ENCODE measurements at places on chromosomes 1 and 21.

DNA sequence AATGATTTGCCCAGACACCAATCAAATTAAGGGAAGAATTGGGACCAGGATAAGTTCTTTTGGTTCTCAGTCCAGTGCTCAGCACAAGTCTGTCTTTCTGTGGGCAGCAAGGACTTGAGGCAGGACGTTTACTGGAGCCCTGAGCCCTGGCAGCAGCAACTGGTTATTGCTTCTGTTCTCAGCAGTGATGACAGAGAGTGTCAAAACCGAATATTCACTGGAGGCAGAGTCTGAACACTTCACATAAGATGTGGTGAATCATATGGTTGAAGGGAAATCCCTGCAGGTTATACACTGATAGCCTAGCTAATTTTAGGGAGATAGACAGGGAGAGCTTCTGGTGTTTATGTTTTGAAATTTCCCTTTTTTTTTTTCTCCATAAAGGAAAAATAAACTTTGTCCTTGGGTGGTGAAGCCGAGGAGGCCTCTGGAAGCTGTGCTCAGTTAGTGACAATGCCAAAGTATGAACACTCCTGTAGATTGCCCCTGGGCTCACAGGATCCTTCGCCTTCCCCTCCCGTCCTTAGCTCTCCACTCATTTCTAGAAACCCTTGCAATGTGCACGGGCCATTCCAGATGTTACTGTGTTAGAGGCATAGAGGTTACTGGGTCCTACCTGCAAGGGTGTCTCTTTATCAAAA lies 26.3 kb upstream of the TSPAN2 start:
- DNase-seq: no peak

- no peak for DNase-seq
These were observed 1536.7 kb upstream of the B3GALT2 start for GRCh38 chr1:194723067-194723466.

GRCh38 chr1:239434181-239434580 lies 47.8 kb downstream of the CHRM3 start:
- no peak for DNase-seq

DNA sequence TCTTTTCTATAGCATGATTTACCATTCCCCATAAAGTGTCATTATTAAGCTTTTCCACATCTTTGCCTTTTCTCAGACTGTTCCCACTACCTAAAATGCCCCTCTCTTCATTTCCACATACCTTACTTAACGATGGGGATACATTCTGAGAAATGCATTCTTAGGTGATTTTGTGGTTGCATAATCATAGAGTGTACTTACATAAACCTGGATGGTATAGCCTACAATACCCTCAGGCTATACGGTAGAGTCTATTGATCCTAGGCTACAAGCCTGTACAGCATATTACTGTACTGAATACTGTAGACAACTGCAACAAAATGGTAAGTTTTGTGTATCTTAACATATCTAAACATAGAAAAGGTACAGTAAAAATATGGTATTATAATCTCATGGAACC lies 54.8 kb upstream of the MUTYH start:
- no peak for DNase-seq

DNA sequence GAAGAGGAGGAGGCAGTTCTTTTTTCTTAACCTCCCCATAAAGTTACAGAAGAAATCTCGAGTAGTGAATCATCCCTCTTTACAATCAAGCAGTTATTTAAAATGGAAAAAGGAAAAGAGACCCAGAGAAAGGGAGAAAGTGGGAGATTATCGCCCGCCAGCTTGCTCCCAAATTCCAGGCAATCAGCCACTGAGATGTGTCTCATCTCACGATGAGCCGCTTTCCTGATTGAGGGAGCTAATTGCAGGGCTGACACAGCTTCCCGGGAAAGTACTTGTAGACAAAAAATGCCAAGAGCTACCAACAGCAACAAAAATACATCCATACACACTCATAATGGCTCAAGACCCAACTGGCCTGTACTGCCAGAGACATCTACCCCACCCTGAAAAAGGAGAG lies 191.6 kb upstream of the ZC3H12A start:
- no peak for DNase-seq

GRCh38 chr1:8736927-8737326 lies 80.5 kb downstream of the RERE start:
- DNase-seq: no peak

DNA sequence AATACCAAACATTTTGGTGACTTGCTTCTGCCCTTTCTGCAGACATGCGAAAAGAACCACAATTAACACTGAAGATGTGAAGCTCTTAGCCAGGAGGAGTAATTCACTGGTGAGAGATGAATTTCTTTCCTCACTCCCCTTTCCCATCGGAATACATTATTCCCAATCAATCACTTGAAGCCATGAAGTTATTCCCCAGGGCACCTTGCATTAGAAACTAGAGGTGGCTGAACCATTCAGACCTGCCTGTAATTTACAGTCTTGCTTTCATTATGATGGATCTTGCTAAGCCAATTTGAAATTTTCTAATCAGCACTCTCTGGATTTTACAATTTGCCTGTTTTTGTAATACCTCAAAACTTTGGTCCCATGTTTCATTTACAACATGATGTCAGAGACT lies 9.5 kb upstream of the CORT start:
- no peak for DNase-seq

DNA sequence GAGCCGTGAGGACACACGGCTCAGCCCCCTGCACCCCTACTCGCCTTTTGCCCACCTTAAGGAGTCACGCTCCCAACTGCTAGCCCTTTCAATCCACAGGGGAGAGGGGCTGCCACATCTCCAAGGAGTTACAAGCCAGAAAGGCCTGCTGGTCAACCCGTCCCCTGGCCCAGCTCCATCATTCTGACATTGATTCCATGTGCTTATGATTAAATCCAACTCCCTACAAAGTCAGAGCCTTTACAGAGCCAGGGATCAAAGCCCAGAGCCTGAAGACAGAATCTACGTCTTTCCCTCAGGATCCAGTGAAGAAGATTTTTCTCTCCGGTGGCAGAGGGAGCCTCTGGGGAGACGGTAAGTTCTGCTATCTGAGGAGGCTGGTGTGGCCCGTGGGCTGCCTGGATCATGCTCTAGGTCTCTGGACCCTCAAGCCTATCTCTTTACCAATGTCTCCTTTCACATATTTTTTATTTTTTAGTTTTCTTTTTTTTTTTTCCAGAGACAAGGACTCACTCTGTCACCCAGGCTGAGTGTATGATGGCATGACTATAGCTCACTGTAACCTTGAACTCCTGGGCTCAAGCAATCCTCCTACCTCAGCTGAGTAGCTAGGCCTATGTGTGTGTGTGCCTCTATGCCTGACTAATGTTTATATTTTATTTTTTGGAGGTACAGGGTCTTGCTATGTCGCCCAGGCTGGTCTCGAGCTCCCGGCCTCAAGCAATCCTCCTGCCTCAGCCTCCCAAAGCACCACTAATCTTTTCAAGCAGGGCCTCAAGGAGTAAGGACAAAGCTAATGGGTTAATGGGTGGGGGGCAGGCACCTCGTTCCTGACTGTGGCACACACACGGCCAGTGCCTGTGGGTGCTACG lies 61.3 kb downstream of the SLC66A1 start:
- DNase-seq: no peak

GRCh38 chr1:244862354-244862698 lies 2.0 kb downstream of the HNRNPU start:
- no peak for DNase-seq

- DNase-seq: no peak
These were observed 67.4 kb downstream of the FOXD2 start for GRCh38 chr1:47505267-47505666.

DNA sequence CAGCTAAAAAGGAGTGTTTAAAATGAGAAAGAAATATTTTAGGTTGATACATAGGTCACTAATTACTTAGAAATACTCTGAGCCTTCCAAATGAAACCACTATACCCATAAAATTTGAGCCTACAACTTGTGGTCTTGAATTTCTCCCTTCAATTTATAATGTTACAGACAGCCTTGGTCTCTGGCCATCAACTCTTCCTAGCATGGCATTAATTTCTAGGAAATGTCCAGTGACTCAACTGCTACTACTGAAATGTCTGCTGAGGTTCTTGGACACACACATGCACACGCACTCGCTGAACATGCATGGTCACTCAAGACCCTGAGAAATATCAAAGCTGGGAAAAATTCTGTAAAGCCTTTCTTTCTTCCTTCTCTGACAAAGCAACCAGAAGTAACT lies 61.1 kb upstream of the SAMSN1 start:
- no peak for DNase-seq

DNA sequence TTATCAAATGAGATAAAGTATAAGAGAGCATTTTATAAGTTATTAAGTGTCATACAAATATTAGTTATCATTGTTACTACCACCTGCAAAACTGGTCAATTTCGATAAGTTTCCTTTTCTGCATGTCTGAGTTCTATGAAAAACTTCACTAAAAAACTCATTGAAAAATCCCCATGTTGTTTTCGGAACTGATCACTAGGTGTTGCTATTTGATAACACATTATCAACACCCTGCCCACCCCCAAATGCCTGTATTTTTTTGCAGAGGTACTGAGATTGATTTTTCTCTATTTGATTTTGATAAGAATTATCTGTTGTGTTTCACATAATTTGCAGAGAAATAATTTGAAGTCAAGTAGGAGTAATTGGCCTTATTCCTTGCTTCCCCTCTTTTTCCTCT lies 22.1 kb upstream of the DISP1 start:
- DNase-seq: no peak

GRCh38 chr1:44321466-44321865 lies 33.6 kb downstream of the ERI3 start:
- DNase-seq: no peak

- no peak for DNase-seq
These were observed 387.2 kb upstream of the VAMP3 start for GRCh38 chr1:7383671-7384520.

DNA sequence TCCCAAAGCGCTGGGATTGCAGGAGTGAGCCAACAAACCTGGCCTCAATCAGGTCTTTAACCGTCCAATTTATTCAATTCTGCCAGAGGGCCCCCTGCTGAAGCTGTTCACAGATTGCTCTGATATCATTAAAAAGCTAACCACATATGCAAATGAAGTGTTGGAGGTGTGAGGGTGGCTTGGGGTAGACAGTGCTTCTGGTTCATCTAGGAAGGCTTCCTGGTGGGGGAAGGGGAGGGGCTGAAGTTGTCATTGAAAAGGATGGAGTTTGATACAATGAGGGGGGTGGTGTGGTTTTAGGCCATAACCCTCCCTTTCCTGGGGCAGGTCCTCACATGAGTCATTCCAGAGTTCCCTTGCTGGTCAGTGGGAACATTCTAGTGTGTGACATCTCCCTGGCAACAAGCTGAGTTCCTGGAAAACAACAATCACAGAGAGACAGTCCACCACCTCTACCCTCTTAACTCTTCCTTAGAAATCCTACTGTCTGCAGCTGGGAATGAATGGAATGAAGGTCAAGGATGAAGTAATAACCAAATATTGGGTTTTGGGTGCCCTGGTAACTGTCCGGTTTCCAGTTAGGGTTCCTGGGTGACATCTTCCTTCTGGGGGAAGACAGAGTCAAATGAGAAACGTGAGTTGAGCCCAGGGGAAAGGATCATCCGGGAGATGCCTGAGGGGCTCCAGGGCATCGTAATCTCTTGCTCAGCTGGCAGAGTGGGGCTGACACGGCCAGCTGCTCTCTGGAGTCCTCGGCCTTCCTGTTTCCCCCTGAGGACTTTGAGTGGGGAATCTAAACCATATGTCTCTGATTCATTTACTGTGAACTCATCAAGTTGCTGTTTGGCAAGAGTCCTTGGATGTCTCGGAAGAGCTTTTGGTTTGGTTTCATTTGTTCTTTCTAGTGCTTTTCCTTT lies 32.2 kb downstream of the BATF3 start:
- no peak for DNase-seq

DNA sequence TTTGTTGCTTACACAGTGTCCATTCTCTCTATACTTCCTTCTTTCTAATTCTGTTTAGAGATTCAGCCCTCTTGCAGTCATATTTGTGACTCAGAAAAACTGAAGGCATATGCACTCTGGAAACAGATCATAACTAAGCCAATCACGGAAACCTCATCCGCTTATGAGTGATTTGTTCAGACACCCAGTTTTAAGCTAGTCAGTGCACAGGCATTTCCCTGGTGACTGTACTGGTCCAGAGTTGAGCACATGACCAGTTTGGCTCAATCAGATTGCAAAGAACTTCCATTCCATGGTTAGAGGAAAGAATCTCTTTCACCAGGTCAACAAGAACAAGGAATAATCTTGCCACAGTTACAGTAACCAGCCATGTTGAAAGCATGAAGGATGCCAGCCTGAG lies 69.2 kb upstream of the SGIP1 start:
- no peak for DNase-seq

GRCh38 chr1:44829506-44830384 lies 13.3 kb downstream of the PTCH2 start:
- DNase-seq: no peak

DNA sequence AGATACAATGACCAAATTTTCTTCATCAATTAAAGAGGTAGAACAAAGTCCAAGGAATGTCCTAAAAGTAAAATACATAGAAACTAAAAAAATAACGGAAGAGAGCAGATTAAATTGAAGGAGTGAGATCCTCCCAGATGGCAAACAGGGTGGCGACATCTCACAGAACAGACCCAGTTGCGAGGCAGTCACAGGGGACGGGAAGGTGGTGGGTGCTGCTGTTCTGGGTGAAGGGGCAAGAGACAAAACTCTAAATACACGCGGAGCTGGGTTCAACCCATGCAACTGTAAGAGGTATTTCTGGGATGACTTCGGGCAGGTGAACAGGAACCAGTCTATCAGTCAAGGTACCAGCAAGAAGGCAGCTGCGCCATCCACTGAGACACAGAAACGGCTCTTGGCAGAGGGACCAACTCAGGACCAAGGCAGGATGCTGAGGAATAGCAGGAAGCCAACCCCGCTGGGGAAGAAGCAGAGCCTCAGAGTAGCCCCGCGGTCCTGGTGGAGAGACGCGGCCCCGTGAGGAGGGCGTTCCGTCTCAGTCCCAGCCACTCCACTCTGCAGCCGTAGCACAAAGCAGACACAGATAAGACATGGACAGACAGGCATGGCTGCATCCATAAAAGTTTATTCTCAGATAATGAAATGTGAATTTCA lies 32.2 kb downstream of the WDR4 start:
- DNase-seq: no peak
